ENCODE measurements at places on chromosomes 3 and 15.

GRCh38 chr3:42257007-42257406 is 9.0 kb downstream of the CCK start:
- no peak for DNase-seq

DNA sequence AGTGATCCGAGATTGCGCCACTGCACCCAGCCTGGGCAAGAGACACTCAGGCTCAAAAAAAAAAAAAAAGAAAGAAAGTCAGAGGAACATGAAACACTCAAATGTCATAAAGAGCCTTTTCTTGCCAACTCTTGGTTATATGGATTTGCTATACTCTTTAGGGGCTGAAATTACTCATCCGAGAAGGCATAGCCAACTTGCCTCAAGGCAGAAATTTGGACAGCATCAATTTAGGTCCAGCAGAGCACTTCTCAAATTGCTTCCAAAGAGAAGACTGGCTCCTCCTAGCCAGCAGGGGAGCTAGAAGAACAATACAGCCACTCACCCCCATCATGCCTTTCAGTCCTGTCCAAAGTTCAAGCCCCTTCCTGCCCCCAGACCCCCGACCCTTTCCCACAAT is 43.8 kb downstream of the OSBPL10 start:
- DNase-seq, result no peak

DNA sequence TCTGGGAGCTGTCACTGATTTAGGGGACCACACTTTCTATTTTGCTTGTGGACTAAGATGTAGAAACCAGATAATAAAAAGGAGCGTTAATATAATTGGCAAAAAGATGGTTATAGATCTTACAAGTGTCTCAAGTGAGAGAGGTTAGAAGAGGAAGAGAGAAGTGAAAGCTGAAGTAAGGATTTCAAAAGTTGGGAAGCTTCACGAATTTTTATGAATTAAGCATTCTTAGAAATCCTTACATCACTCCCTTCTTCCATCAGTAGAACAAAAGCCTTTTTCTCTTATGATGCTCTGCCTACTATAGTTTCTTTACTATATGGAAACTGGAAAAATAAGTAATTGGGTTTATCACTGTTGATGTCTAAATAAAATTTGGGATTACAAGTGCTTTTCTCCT is 146.5 kb downstream of the FNDC3B start:
- DNase-seq, result no peak

GRCh38 chr15:80556694-80557367 is 138.3 kb upstream of the ABHD17C start:
- DNase-seq, result no peak

GRCh38 chr3:194220901-194221326 is 85.0 kb downstream of the HES1 start:
- no peak for DNase-seq

DNA sequence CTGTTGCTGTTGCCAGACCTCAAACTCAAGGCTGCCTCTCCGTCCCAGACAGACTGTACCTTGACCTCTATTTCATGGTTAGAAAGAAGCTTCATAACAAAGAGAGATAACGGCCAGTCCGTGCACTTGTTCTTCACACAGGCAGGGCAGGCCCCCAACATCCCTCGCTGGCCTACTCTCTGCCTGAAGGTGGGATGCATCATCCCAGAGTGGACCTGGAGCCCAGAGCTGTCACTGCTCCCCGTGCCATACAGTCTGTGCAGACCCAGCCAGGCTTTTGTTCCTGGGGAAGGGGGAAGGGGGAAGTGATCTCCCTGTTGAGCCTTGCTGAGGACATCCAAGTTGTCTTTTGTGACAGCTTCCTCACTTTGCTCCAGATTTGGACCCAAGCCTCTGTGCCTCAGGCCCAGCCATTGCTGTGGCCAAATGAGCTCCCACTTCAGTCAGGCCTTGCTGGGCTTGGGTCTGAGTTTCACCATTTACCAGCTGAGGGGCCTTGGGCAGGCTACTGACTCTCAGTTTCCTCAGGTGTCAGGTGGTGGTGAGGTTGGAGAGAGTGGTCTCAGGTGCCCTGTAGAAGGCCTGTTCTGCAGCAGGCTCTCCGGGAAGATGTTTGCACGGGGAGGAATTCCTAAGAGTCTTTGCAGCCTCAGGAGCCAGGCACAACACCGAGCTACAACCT is 141.6 kb downstream of the DNAJB8 start:
- no peak for DNase-seq

DNA sequence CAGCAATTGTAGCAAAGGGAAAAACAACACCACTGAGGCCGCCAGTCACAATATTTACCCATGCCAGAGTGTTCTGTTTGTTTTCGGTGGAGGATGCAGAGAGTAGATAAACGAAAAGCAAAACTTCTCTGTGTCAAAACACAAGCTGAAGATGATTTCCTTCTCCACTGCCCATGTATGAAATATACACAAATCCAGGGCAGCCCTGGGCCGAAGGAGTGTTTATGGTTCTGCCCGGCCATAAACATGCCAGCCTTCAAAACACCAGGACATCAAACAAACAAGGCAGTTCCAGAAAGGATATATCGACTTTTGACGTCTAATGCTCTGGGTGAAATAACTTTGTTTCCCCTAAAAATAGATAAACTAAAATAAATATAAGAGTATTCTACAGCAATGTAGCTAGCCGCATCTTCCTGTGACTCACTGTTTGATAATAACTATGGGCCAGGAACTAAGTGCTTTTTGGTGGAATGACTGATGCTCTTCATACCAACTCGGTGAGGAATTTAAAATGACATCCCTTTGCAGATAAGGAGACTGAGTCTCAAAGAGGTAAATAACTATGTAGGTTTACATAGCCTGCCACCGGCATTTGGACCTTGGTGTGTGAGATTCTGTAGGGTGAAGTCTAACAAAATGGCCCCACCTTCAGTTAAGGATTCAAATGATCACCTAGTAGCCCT is 82.8 kb downstream of the MAGI1 start:
- no peak for DNase-seq

DNA sequence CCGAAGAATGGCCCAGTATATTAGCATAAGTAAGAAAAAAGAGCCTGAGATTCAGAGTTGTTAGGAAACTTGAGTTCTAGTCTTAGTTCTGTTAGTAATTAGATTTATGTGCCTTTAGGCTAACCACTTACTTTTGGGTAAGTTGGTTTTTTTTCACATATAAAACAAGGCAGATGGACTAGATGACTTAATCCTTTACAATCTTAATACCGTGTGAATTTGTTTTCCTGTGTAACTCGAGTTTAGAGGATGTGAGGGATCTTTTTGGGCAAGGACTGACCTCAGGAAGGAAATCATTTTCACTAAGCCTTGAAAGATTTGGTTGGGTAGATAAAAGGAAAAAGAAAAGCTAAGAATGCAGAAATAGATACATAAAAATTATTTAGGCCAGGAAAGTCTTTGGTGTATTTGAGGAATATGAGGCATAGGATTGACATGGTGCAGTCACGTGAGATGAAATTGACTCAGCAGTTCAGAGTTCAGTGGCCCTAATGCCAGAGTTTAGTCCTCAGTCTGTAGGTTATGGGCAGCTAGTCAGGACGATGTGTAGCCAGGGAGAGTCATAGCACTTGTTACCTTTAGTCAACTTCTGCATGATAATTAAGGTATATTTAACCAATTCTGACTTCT is 34.6 kb downstream of the PAK2 start:
- DNase-seq, result no peak

- DNase-seq, result no peak
These were observed 16.2 kb downstream of the CTSH start for GRCh38 chr15:78928616-78929093.

DNA sequence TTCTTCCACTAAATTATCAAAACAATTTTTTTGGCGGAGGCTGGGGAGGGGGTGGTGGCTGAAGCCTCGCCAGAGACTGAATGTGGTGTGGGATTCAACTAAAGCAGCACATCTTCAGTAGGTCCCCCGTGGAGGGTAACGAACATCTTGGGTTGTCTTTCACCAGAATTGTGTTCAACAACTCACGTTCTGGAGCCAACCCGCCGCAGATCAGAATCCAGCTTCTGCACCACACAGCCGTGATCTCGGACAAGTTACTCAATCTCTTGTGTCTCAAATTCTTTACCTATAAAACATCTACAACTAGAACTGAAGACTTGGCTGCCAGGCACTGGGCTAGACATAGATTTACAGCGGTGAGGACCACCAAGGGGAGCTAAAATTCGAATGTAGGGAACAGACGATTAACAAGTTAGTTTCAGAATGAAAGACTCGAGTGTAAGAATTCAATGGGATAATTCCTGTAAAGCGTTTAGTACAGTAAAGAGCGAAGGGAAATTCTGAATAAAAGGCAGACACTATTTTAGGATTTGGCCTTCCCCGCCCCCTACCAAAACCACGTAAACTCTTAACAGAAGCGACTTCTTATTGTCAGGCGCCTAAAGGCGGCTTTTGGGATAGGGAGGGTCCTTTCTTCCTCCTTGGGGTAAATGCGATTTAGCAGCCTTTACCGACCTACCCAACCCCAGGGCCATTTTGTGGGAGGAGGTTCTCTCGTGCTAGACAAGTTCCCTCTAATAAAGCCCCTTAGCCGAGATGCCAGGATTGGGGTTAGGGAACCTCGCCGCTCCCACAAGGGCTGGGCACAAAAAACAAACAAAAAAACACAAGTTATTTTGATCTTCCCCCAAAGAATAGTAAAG is 697 bp upstream of the RAB5A start:
- no peak for DNase-seq

DNA sequence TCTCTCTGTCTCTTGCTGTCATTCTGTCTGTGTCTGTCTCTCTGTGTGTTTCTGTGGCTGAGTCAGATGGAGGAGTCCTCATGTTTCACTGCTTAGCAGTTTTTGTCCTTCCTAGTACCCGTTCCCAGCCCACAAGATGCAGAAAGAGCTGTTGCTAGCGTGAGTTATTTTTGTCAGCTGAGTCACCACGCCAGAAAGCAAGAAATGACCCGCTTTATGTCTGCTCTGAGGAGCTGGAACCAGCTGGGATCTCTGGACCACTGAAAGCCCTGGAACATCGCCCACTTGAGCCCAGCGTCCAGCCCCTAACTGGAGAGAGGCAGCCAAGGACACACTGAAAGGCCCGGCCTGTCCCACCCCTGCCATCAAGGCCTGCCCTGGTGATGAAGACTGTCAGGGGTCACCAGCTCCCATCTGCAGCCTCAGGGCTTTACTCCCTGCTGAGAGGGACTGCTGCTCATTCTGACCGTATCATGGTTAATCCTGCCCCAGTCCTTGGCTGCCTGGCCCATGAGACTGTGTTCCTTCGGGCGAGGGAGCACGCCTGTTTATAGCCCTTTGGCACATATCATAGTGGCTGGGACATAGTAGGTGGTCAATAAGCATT is 101.7 kb upstream of the TPM1 start:
- no peak for DNase-seq

GRCh38 chr3:147388700-147389580 is 17.4 kb downstream of the ZIC4 start:
- no peak for DNase-seq

GRCh38 chr3:161199926-161200325 is 21.2 kb upstream of the NMD3 start:
- no peak for DNase-seq

DNA sequence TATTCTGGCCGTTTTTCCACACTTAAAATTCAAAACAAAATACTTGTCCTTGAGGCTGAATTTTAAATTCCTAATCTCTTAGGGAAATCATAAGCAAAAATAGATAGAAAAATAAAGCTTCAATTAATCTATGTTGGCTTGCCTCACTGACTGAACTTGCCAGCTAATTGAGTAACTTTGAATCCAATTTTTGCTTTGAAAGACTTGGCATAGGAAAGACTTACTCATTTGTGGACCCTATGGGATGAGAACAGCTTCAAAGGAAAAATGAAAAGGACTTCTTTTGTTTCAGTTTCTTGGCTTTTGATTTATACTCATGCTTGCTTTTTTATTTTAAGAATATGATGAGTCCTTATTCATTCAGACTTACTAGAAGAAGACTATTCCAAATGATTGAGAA is 370.7 kb upstream of the RARB start:
- DNase-seq, result no peak

GRCh38 chr3:59320080-59320479 is 270.3 kb upstream of the CFAP20DC start:
- DNase-seq, result no peak

DNA sequence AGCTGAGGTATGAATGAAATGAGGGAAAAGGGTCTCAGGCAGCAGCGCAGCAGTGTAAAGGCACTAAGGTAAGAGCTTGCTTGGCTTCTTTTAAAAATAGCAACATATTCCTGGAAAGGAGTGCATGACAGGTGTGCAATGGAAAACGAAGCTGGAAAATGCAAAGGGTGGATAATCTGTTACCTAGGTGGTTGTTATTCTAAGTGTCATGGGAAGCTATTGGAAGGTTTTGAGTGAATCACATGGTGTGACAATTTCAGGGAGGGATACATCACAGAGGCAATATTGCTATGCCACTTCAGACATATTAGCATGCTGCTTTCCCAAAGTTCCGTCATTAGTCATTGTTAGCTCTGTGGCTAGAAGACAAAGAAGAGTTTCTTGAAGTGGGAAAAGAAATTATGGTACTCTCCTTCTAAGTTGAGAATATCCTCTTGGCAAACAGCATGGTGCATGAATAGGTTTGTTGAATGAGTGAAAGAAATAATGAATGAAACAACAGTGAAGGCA is 28.7 kb upstream of the TMEM45A start:
- no peak for DNase-seq

- no peak for DNase-seq
These were observed 320.3 kb upstream of the TGFBR2 start for GRCh38 chr3:30286007-30286669.

DNA sequence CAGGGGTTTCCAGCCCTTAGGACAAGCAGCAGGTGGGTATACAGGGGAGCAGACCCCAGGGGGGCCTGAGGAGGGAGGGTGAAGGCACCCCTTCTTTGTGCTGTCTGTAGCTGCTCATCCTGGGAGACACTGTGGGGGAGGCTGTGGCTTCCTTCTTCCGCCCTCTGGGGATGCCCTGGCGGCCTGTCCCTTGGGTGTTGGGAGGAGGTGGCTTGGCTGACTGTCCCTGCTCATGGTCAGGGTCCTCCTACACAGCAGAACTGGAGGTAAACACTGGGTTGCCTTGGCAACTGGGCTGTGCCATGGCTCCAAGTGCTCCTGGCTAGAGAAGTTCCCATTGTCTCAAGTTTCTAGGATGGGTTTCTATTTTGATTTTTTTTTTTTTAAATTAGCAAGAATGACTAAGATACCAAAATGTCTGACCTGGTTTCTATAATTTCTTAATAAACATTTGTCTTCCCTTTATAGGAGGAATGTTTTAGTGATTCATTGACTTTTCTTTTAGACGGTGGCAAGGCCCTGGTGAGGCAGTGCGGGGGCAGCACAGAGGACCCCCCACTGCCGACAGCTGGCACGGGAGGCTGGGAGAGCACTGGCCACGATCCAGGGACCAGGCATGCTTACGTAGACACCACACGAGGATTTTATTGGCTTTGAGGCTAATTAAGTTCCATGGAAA is 12.4 kb downstream of the KLF13 start:
- no peak for DNase-seq

DNA sequence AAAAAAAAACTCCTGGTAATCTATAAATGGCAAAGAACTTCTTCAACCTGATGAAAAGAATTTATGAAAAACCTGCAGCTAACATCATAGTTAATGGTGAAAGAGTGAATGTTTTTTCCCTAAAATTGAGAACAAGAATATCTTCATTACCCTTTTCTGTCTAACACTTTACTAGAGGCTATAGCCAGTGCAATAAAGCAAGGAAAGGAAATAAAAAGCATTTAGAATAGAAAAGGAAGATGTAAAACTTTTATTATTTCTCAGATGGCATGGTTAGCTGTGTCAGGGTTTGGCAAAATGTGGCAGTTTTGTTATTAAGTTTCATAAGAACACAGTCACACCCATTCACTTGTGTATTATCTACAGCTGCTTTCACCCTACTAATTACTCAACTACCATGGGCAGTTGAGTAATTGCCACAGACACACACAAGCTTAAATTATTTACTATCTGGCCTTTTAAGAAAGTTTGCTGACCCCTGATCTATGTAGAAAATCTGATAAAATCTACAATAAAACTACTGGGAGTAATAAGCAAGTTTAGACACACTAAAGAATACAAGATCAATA is 465.1 kb downstream of the MAGI1 start:
- DNase-seq, result no peak

Measured in cortex of kidney (tissue), 1 donor.